ENCODE measurements at places on chromosomes 12 and 14.

GRCh38 chr14:99668307-99669295 is 15.5 kb upstream of the CYP46A1 start:
- no peak for DNase-seq

DNA sequence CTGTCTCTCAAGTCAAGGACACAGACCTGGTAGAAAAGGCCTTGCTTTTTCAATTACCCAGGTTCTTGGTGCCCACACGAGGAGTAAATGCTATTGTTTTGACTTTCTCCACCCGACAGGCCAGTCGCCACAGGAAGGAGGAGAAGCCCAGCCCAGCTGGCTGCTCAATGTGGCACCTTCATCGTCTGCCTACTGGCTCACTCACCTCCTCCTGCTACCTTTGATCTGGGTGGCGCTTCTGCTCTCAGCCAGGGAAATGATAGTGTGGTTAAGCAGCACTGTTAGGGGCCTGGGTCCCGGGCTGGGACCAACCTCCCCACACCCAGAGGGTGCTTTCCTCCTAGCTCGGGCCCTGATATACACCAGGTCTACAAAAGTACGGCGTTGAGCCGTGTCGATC is 75.0 kb upstream of the FZD10 start:
- DNase-seq: no peak

- peak; percentile 63 for DNase-seq
These were observed 20.3 kb upstream of the SYCP3 start for GRCh38 chr12:101759396-101760047.

- no peak for DNase-seq
These were observed 51.5 kb upstream of the RAP1B start for GRCh38 chr12:68559246-68559645.

DNA sequence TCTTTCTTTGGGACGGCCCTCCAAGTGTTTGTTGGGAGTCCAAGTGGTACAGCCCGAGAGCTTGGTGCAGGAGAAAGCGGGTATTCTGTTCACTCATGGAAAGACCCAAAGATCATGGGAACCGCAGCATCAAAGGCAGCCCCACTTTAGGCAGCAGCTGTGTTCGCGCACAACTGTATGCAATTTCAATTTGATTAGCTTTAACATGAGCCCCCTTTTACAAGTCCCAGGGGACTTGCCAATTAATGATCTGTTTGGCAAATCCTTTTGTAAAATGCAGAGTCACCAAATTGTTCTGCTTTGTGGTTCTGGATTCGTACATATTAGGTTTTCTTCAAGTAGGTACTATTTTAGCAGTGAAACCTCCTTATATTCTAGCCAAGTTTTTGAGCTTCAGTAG is 217.7 kb downstream of the AACS start:
- no peak for DNase-seq

- DNase-seq: peak; percentile 20
These were observed 161.9 kb upstream of the WSCD2 start for GRCh38 chr12:107967170-107967569.

- no peak for DNase-seq
These were observed 178.8 kb upstream of the LHX5 start for GRCh38 chr12:113650476-113650875.

DNA sequence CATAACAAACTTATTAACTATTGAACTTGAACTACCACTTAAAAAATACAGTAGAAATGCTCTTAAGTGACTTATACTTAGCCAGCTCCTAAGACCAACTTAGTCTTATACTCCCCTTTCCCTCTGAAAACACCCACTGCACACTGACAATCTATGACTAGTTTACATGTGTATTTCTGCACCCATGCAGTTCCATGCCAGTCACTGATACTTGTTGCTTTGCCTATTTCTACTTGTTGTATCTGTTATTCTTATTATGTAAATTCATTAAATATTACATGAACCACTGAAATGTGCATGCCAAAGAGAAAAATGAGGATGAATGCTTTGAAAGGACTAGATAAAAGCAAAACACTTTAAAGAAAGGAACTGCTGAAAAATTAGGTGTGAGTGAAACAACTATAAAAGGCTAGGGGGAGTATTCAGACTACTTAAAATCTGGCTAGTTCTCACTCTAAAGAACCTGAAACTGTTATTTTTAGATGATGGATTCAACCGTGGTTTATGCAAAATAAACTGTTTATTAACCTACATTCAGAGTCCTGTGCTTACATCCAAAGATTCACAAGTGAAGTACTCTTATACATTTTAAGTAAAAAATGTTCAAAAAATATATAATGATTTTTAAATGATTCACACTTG is 74.7 kb downstream of the RPS6KA5 start:
- DNase-seq: no peak

GRCh38 chr12:99121546-99121945 is 476.5 kb downstream of the APAF1 start:
- DNase-seq: no peak

DNA sequence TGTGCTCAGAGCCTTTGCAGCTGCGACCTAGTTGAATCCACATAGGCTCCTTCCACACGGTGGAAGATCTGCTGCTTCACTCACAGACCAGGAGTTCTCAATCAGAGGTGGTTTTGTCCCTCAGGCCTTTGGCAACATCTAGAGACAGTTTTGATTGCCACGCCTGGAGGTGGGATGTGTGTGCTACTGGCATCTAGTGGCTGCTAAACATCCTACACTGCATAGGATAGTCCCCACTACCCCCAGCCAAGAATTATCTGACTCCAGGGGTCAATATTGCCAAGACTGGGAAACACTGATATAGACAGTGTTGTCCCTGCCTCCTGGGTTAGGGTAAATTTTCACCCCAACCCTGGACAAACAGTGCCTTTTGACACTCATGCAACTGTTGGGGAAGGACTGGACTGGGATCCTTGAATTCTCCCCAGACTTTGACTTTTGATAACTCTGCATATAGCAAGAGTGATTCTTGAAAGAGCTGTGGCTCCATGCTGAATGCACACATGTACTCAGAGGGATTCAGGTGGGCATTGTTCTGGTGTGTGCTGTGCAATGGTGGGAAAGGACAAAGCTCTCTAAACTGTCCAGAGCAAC is 39.8 kb downstream of the BAZ2A start:
- DNase-seq: peak; percentile 53

DNA sequence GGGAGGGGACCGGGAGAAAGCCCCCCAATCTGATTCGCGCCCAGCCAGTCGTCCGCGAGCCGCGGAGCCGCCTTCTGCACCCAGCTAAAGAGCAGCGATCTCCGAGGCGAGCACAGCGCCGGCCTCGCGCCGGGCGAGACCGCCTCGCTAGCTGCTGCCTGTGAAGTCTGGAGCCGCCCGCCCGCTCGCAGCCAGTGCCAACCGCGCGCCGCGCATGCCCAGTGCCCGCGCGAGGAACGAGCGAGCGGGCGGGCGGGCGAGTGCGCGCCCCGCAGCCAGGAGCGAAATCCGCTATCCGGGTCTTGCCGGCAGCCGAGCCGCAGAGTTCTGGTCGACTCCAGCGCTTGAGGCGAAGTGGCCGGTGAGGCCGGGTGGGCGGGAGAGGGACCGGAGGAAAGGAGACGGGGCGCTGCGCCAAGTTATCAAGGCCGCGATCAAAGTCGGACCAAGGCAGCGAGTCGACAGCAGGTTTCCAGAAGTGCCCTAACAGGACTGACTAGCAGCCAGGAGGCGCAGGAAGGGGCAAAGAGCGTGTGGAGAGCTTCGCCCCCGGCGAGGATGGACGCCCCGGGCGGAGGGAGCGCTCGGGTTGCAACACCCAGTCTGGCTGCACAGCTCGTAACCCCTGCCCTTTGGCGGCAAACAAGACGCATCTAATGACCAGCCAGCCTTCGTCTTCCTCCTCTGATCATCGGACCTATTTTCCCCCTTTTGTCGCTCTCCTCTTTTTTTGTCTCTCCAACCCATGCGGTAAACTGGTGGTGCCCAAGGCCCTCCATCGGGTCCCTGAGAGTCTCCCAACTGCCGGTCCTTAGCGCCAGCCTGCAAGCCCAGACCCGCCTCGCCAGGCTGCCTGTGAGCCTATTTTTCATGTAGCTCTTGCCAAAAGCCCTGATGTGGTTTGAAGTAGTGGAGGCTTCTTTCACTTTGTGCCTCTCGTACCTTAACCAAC is at the start of gene EPS8:
TSS of gene EPS8 (minus strand) at position 169 of the 952 bp plus-strand sequence. CDS start 106,437 bp downstream, outside the sequence.
- peak; percentile 94 for DNase-seq

DNA sequence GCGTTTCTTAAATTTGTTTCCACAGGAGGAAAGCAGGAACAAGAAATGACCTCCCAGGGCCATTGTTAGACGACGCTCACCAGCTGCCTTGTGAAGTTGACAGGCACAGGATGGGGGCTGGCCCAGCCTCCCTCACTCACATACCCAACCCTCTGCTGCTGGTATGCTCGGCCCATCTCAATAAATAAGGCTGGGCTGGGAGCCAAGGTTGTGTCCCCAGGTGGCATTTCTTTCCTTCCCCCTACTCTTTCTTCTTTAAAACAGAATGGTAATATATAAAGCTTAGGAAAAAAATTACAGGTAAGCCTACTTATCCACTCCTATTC is 93.0 kb downstream of the ACTN1 start:
- no peak for DNase-seq

- no peak for DNase-seq
These were observed 39.2 kb upstream of the GPR68 start for GRCh38 chr14:91283666-91284065.
